Vagina (tissue), 2 donors: ENCODE measurements at places on chromosomes 16 and 17.

GRCh38 chr16:54821731-54822130 is 108.9 kb upstream of the IRX5 start:
- no peak for DNase-seq

DNA sequence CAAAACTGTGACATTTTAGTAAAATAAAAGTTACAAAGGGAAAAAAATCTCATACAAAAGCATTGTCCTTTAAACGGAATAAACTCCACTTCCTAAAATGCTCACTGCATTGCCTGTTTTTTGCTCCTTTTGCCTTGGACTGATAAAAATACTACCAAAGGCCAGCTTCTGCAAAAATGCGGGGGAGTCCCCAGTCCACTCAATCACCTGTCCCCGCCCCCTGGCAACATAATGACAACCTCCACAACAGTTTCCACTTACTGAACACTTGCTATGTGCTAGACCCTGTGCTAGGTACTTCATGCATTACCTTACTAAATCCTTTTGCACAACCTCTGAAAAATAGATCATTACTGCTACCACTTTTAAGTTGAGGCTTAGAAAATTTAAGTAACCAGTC is 172.7 kb upstream of the CCL2 start:
- DNase-seq = no peak

DNA sequence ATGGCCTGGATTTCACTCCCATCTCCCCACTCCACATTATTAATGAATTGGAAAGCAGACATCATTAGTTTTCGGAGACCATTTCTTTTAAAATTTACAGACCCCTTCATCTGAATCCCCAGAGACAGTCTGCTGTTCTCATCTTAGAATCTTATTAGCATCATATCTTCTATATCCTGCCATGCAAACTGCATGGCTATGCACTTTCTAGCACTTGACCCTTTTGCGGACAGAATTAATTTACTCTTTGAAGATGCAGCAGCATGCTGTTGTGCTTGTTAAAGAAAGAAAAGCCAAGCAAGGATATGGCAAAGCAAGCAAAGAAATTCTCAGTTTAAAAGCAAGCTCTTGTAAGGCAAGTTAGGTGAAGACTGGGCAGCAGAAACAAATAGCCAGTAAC is 201.2 kb upstream of the PMFBP1 start:
- no peak for DNase-seq

GRCh38 chr17:73191443-73192205 is 1.2 kb upstream of the COG1 start:
- DNase-seq = no peak

- DNase-seq = no peak
Observed at GRCh38 chr17:3544365-3544764, 13.2 kb downstream of the TRPV3 start.

- no peak for DNase-seq
Observed at GRCh38 chr16:85296859-85297660, 184.8 kb upstream of the CIBAR2 start.

DNA sequence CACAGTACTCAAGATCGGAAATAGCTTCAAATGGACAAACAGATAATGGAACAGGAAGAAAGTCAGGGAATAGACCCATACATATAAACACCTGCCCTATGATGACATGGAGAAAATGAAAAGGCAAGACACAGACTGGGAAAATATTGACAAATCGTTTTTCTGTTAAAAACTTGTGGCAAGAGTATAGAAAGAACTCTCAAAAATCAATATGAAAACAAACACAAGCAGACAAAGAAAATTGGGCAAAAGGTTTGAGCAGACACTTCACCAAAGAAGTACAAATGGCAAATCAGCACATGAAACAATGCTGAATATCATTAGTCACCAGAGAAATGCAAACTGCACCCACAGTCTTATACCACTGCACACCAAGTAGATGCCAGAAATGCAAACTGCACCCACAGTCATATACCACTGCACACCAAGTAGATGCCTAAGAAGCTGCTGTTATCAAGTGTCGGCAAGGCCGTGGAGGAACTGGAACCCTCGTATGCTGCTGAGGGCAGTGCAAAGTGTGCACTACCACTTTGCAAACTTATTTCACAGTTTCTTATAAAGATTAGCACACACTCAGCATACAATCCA is 123.5 kb upstream of the CHMP6 start:
- DNase-seq = no peak

DNA sequence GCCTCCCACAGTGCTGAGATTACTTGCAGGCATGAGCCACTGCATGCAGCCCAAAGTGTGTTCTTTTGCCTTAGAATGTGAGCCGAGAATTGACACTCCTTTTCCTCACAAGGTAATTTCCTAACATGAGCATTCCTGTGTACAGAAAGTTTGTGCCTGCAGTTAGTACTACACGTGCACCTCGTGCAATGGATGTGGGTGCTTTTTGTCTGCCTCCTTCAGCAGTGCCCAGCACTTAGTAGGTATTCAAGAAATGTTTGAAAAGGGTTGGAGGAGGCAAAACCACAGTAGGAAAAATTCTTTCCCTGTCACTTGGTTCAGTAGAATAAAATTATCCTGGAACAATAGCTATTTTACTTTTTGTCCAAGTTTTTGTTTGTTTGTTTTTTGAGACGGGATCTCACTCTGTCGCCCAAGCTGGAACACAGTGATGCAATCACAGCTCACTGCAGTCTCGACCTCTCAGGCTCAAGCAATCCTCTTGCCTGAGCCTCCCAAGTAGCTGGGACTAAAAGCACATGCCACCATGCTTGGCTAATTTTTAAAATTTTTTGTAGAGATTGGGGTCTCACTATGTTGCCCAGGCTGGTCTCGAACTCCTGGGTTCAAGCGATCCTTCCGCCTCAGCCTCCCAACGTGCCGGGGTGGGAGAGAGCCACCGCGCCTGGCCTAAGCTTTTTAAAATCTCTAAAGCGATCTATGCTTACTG is 2.4 kb downstream of the NDE1 start:
- DNase-seq = no peak

DNA sequence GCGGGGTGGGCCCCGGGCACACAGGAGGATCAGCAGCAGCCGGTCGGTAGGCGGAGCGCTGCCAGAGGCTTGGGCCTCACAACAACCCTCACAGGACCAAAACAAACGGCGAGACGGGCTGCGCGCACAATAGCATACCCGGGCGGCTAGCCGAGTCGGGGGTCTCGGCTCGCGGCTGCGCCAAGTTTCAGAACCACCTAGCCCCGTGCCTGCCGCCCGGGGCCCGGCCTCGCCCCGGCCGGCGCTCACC is 732 bp downstream of the ULK2 start:
- no peak for DNase-seq

DNA sequence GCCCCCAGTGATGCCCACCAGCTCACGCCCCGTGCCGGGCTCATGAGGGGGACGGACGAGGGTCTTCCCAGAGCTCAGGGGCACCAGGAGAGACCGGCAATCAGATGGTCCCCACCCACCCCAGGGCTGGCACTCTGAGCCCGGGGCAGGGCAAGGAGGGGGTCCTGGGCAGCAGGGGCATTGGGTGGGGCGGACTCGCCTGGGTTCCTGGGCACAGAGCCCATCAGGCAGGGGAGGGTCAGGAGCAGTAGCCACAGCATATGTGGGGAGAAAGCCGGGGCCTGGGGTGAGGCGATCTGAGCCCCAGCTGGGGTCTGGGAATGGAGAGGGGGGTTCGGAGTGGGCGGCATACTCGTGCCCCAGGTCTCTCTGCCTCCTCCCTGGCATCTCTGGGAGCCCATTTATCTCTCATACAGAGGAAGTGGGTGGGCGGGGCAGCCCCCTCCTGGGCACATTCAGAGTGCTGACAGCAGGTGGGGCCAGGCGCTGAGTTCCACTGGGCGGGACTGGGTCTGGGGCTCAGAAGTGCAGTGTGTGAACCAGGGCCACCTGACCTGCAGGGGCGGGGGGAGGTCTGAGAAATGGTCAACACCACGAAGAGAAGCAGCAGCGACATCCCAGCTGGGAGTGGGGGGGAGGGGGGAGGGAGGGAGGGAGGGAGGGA is 20.5 kb upstream of the UBE2I start:
- DNase-seq = no peak

DNA sequence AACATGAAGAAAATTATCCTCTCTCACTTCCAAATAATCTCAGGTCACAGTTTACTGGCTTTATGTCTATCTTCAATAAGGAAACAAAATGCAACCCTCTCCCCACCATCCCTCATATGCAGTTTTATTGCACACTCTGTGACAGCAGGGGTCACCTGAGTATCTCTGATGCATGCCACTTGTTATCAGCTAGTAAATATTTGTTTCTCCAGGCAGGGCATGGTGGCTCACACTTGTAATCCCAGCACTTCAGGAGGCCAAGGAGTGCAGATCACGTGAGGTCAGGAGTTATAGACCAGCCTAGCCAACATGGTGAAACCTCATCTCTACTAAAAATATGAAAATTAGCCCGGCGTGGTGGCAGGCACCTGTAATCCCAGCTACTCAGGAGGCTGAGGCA is 61.1 kb downstream of the ADAMTS18 start:
- DNase-seq = no peak

GRCh38 chr16:62585041-62585545 is 548.9 kb upstream of the CDH8 start:
- DNase-seq = no peak

DNA sequence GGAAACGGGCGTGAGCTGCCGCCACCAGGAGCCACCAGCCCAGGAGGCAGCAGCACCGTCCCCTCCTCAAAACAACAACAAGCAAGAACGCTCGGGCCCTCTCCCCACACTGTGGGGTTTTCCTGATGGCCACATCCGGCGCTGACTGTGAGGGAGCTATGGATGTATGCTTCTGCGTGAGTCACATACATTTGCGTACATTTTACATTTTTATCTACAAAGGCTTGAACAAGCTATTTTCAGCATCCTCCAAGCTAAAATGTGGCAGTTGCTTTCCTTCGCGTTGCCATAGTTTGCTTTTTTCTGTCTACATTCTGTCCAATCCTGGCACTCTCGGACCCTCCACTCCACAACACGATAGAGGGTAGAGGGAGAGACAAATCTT is 2.0 kb upstream of the ABR start:
- no peak for DNase-seq

- DNase-seq = no peak
Observed at GRCh38 chr16:80459966-80460365, 80.8 kb upstream of the DYNLRB2 start.

GRCh38 chr17:7403043-7403726 is 712 bp downstream of the TMEM256 start:
- DNase-seq = no peak

DNA sequence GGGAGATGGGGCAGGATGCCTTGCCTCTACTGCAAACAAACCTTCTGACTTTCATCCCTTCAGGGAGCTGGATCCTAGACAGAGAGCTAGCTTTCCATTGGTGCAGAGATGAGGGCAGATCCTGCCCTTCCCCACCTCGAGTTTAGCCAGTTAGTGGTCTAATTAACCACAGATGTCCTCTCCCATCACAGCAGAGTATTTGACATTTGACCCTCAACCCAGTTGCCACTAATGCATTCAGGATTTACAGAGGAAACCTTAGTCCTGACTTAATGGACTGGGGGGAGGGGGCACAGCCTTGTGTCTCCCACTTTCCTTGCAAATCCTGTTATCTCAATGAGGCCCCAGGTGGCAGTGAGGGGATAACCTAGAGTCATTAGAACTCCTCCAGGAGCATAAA is 10.2 kb downstream of the PIP4K2B start:
- no peak for DNase-seq

- DNase-seq = no peak
Observed at GRCh38 chr16:85475233-85475632, 137.9 kb upstream of the GSE1 start.

GRCh38 chr16:24002619-24003018 is 166.8 kb downstream of the PRKCB start:
- DNase-seq = no peak

- DNase-seq = no peak
Observed at GRCh38 chr17:11969565-11969964, 27.7 kb downstream of the ZNF18 start.

- DNase-seq = no peak
Observed at GRCh38 chr16:2056077-2056476, 8.3 kb downstream of the TSC2 start.

DNA sequence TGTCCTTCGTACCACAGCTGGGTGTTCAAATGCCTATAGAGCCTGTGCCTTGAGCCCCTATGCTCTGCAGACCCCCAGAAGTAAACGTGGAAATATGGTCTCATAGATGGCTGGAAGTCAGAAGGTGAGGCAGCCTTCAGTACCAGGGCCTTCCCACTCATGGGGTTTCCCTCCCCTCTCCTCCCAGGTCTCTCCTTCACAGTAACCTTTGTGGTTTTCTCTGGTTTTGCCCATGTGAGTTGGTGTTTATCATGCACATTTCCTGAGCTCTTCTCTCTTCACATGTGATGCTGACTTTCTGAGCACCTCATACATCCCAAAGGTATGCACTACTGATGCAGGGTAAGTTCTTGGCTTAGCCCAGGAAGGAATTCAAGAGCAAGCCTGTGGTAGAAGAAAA is 35.4 kb downstream of the TMEM114 start:
- DNase-seq = no peak

DNA sequence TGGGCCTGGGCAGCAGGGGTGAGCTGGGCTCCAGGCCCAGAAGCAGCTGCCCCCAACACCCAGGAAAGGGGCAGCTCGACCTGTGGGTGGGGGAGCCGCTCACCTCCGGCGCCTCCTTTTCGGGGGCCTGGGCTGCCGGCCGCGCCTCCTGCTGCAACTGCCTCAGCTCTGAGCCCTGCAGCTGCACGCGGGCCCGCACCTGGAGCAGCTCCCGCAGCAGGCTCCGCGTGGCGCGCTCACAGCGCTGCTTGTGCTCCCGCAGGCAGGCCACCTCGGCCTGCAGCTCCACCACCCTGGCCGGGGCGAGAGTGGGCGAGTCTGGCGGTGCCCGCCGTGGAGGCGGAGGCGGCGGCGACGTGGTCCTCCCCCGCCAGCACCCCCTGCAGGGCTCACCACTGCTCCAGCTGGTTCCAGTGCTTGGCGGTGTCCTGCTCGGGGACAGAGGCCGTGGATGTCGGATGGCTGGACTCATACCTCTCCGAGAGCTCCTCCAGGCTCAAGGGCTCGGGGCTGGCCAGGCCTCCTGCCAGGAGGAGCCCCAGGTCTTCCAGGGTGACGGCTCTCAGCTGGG is 868 bp downstream of the CCDC154 start:
- DNase-seq = no peak

DNA sequence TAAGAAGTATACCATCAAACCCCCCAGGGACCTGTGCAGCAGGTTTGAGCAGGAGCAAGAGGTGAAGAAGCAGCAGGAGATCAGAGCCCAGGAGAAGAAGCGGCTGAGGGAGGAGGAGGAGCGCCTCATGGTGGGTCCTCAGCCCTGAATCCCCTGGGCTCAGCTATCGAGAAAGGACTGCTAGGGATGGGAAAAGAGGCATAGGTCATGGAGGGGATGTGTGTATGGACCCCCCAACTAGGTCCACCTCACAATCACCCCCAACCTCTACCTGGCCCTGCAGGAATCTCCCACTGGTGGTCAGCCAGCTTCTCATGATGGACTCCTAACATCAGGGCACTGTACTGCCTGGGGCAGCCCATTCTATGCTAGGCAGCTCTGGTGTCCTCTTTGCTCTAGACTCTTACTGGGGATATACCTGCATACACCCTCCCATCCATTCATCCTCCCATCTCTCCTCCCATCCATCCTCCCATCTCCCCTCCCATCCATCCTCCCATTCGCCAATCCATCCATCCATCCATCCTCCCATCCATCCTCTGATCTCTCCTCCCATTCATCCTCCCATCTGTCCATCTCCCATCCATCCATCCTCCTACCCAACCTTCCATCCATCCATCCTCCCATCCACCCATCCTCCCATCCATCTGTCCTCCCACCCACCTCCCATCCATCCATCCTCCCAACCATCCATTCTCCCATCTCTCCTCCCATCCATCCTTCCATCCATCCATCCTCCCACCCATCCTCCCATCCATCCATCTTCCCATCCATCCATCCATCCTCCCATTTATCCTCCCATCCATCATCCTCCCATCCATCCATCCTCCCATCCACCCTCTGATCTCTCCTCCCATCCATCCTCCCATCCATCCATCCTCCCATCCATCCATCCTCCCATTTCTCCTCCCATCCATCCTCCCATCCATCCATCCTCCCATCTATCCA is 10.6 kb downstream of the DRC7 start:
- DNase-seq = no peak
